ENCODE measurements at places on chromosomes 13 and 19.

DNA sequence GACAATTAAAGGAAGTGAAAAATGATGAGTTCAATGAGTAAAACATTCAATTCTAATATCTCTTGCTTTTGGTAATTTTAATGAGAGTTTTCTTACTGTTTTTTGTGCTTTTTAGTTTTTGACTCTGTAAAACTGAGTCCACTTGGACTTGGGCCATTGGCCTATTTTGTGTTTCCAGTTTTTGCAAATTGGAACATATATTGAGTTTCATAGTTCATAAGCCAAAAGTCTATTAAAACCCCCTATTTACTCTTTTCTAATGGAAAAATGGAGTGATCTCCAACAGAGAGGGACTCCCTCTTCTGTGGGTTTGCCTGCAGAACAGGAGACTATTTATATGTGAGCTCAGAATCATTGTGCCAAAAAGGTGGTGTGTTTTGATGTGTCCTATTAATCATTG lies 219.7 kb upstream of the SPRY2 start:
- DNase-seq, result no peak

- DNase-seq, result no peak
Observed at GRCh38 chr13:27789495-27790303, 2.6 kb upstream of the GSX1 start.

- no peak for DNase-seq
Observed at GRCh38 chr13:40336228-40337221, 329.9 kb downstream of the FOXO1 start.

DNA sequence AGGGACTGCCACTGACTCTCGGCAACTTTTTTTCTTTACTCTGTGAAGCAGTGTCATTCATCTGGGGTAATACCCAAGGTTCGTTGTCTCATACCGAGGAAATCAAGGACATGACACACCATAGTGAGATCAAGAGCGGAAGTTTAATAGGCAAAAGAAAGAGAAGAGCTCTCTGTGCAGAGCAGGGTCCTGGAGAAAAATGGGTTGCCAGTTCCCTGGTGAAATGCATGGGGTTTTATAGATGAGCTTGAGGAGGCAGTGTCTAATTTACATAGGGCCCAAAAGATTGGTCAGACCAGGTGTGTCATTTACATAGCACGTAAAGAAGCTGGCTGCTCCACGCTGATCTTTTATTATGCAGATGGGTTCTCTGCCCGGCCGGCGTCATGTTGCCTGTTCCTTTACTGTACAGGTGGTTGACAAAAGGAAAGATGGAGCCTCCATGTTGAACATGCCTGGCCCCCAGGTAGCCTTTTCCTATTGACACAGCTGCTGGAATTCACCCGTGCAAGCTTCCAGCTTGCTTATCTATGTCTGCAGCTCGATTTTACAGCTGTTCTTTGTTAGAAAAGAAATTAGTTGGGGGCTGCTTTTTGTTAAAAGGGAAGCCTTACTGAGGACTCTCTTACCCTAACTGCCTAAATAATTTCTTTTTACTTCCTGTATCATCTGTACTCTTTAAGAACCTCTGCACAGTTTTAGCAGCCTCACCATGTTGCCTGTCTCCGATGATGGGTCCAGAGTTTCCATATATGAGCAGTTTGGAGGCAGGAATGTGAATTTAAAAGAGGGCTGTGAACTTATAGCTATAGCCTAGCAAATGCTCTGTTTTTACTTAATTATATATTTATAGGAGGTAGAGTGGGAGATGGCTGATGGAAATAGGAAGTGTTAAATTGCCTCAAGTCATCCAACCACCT lies 98.0 kb upstream of the DIAPH3 start:
- no peak for DNase-seq

GRCh38 chr13:80894917-80895316 lies 554.0 kb upstream of the SPRY2 start:
- no peak for DNase-seq

DNA sequence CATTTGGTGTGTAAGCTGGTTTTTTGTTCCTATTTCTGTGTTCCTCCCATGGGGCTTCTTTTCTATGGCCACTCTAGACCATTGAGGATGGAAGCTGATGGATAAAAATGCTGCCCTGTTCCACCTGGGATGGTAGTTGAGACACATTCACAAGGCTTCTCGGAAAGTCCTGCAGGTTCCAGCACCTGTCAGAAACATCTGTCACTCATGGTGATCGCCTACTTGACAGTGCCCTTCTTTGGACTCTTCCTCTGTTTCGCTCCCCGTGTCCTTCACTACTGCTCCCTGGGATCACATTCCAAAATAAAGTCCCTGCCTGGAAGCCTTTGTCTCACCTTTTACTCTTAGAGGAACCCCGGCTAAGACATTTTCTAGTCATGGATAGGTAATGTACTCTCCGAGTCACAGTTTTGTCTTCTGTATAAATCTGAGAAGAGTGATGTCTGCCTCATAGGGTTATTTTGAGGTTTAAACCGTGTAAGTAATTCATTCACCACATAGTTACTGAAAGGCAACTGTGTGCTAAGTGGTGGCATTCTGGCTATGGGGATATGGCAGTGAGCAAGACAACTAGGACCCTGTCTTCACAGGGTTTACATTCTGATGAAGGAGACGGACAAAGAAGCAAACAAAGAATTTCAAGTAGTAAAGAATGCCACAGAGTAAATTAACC lies 21.0 kb downstream of the UBAC2 start:
- DNase-seq, result no peak

GRCh38 chr19:46265217-46265828 lies 31.5 kb upstream of the HIF3A start:
- DNase-seq, result peak; percentile 82

DNA sequence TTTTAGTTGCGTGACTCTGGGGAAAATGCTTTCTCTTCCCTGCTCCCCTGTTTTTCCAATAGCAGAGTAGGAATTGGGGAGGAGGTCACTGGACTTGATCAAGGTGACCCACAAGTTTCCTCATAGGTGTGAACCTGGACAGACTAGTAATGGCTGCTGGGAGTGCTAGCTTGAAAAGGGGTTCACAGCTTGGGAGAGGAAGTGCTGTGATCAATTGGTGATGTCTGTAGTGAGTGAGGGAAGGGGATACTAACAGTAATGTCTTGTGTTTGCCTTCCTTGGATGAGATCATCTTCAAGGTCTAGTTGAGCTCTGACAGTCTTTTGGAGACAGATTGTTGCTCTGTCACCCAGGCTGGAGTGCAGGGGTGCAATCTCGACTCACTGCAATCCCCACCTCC lies 1.7 kb downstream of the BCL2L12 start:
- no peak for DNase-seq

GRCh38 chr19:1106841-1107660 lies 3.3 kb downstream of the GPX4 start:
- DNase-seq, result no peak

DNA sequence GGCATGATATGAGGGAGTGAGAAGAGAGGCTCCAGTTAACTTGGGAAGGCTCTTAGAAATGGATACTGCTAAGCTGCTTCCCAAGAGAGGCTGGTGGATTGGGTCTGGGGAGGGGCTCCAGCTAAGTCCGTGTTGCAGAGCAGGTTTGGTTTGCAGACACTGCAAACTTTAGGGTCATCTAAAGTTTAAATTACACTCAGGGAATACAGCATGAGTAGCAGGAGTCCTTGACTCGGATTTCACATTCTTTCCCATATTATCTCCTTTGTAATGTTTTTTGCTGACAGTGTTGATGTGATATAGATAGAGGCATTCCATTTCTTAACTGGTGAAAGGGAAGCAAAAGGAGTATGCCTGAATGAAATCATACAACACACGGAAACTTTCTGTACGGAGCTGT lies 31.9 kb downstream of the SGCG start:
- no peak for DNase-seq

DNA sequence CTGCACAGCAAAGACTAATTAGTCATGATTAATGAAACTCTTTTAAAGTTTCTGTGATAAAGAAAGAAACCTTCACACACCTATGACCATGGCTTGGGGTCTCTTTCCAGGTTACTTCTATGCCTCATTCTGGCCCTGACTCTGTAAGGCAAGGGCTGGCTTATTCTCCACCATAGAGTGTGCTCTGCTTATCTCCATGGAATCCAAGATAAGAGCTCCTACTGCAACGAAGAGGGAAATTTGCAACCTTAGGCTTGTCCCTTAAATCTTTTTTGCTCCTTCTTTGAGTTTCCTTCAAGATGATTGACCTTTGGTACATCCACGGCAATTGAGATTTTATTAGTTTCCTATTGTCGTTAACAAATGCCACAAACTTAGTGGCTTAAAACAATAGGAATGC lies 239.9 kb downstream of the SPRY2 start:
- DNase-seq, result no peak

DNA sequence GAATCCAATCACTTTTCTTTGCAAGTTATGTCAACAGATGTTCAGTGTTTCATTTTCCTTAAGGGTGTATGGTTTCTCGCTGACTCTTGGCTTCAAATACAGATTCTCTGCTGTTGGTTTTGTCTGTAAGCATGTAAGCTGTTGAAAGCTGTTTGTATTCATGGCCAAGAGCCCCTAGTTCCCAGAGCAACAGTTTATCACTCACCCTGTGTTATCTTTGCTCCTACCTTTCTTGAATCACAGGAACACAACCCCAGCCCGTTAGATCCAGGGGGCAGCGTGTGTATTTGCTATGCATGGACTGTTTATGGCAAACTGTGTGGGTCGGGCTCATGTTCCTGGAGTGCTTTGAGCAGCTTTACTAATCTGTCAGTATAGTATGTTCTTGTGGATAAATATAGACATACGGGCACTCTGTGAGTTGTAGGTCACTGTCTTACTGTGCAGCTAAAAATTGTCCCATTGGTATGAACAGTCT lies 28.9 kb downstream of the FRY start:
- no peak for DNase-seq

DNA sequence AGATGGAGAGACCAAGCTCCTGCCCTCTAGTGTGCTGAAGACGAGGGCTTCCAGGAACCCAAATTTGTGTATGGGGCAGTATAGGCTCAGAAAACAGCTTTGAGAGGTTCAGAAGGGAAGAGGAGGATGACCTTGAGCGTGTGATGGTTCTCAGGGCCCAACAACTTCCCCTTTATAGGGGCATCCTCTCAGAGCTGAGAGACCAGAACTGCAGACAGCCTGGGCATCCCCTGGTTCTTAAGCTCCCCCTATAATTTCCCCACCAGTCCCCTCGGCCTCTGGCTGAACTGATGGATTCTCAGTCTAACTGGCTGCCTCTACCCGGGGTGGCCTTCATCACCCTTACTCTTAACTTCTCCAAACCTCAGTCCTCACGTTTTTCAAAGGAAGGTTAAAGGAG lies 167.5 kb downstream of the URI1 start:
- no peak for DNase-seq

DNA sequence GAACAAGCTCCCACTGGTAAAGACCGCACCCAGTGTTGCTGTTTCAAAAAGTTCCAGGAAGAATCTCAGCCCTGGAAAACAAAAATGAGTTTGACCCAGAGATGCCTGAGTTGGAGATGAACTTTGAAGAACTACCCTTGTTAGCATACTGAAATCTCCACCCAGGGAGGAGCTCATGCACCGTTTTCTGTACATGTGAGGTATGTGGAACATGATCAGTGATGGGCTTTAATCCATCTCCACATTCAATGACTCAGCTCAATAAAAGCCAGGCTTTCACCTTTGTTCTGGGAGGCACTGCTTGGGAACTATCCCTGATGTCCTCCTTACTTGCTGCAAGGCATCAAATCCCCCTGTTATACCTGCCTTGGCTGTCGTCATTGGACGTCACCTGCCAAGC lies 279.9 kb downstream of the UQCRFS1 start:
- no peak for DNase-seq

- DNase-seq, result no peak
Observed at GRCh38 chr19:1370579-1371361, 12.9 kb upstream of the NDUFS7 start.

- no peak for DNase-seq
Observed at GRCh38 chr13:36959456-36960116, 39.5 kb upstream of the SMAD9 start.

GRCh38 chr13:36915896-36916640 lies 4.0 kb downstream of the SMAD9 start:
- DNase-seq, result no peak

GRCh38 chr13:44680746-44681355 lies 104.7 kb upstream of the TSC22D1 start:
- DNase-seq, result no peak

Measured in stimulated activated CD4-positive, alpha-beta T cell treated with anti-CD3 and anti-CD28 coated beads, Interleukin-4, amount 100 ng/mL, for 24 hours (primary cell).